Pancreas (tissue), 10 donors: ENCODE measurements at places on chromosomes 5 and 9. TPM values are rescaled to one million over a fixed set of nuclear protein-coding genes. Genes with fewer than 3 reads are reported as not detected.

The FLT4 gene
- total RNA-seq: 1.8 TPM

The SCGB3A2 gene
- 0.24 TPM for total RNA-seq

The C9orf50 gene
- not detected for total RNA-seq

The FOCAD gene
- 27.7 TPM for total RNA-seq

The PCDHGA5 gene
- 1.8 TPM for total RNA-seq

The CDX1 gene
- not detected for total RNA-seq

The IL33 gene
- 2.6 TPM for total RNA-seq

The IFNA13 gene
- total RNA-seq: not detected

The TAF1L gene
- not detected for total RNA-seq

The KCNMB1 gene
- 0.28 TPM for total RNA-seq

The RNF208 gene
- 3.3 TPM for total RNA-seq

The RASEF gene
- total RNA-seq: 24.0 TPM

The BSPRY gene
- total RNA-seq: 20.7 TPM

The NPM1 gene
- total RNA-seq: 911 TPM

The TAF11L10 gene
- total RNA-seq: not detected

The APBA1 gene
- total RNA-seq: 1.8 TPM

The GABRA1 gene
- not detected for total RNA-seq

The PAEP gene
- total RNA-seq: not detected

The SNCAIP gene
- total RNA-seq: 1.1 TPM

The SPAAR gene
- total RNA-seq: not detected

The OSMR gene
- 12.1 TPM for total RNA-seq

The LCN15 gene
- not detected for total RNA-seq

The DRD1 gene
- total RNA-seq: not detected

The SLC46A2 gene
- total RNA-seq: not detected

The TMEM232 gene
- total RNA-seq: 2.1 TPM

The HAND1 gene
- not detected for total RNA-seq

The CLIC3 gene
- total RNA-seq: 0.41 TPM

The IL13 gene
- not detected for total RNA-seq

The CARTPT gene
- not detected for total RNA-seq

The CCT5 gene
- 66.7 TPM for total RNA-seq

The FOXD4 gene
- not detected for total RNA-seq

The PCDH1 gene
- 14.6 TPM for total RNA-seq

The CLINT1 gene
- total RNA-seq: 34.7 TPM

The NTRK2 gene
- 6.0 TPM for total RNA-seq

The GLRA1 gene
- total RNA-seq: not detected
